Body of pancreas (tissue), 4 donors: ENCODE measurements at places on chromosomes 16 and 17. TPM values are rescaled to one million over a fixed set of nuclear protein-coding genes. Genes with fewer than 3 reads are reported as not detected.

DNA sequence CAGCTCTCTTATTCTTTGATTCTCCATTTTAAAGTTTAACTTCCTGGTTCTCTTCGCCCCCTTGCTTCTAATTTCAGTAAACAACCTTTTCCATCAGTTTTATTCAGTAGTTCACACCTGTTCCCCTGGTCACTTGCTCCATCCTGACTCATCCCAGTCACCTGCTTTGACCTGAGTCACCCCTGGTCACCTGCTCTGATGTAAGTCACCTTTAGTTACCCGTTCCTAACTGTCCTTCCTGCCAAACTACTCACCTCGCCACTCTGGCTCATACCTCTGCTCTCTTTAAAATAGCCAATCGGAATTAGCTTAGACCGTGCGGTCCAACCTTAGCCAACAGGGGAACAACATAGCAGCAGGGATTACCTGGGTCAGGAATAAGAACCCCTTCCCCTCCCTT lies 4.7 kb upstream of the NLRC5 start:
- peaks cover 30% of the 10 kb centered on the region for H3K4me1 ChIP-seq
- no peak overlapping the region for H3K27ac ChIP-seq
- H3K36me3 ChIP-seq = no peaks in the 10 kb centered on the region
- no peak overlapping the region for H3K4me3 ChIP-seq
- no peak for DNase-seq

- H3K36me3 ChIP-seq = no peaks in the 10 kb centered on the region
- H3K4me1 ChIP-seq = no peaks in the 10 kb centered on the region
- no peaks in the 10 kb centered on the region for H3K27me3 ChIP-seq
- H3K27ac ChIP-seq = no peak overlapping the region
- DNase-seq = no peak
Measured at GRCh38 chr16:87273471-87274030, 43.6 kb downstream of the C16orf95 start.

GRCh38 chr16:80947708-80948625 lies 58.7 kb downstream of the CMC2 start:
- no peak for DNase-seq
- H3K27me3 ChIP-seq = no peaks in the 10 kb centered on the region
- H3K4me1 ChIP-seq = no peaks in the 10 kb centered on the region
- H3K27ac ChIP-seq = no peak overlapping the region
- H3K4me3 ChIP-seq = no peak overlapping the region
- no peaks in the 10 kb centered on the region for H3K36me3 ChIP-seq

Gene SCN4A
- 0.26 TPM for total RNA-seq

- H3K4me3 ChIP-seq = no peak overlapping the region
- peaks cover 44% of the 10 kb centered on the region for H3K4me1 ChIP-seq
- H3K27ac ChIP-seq = no peak overlapping the region
- H3K36me3 ChIP-seq = no peaks in the 10 kb centered on the region
- peak; percentile 71 for DNase-seq
Measured at GRCh38 chr16:56910654-56911539, 21.0 kb upstream of the HERPUD1 start.
